Mammary epithelial cell (primary cell): ENCODE measurements at places on chromosomes 3 and 15.
A peak's percentile ranks its signal among the peaks of the same experiment; 100 is the strongest.

DNA sequence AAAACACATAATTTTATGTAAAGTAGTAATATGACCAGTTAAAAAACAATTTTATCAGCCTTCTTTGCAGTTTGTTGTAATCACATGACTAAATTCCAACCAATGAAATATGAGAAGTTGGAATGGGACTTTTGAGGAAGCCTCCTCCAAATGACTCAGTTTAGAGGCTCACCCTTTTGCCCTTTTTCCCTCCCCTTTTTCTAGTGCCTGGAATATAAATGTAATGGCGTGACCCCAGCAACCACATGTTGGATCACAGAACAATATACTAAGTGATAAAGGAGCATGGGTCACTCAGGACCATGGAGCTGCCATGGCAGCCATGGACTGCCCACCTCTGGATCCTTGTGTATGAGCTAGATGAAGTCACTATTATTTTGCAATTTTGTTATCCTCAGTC lies 48.8 kb upstream of the HEG1 start:
- no peak for DNase-seq

- DNase-seq = no peak
Measured at GRCh38 chr3:174110761-174111160, 713.2 kb downstream of the NLGN1 start.

- no peak for DNase-seq
Measured at GRCh38 chr15:65026756-65027155, 2.7 kb downstream of the MTFMT start.

GRCh38 chr15:58505581-58505980 lies 73.8 kb downstream of the LIPC start:
- no peak for DNase-seq

- DNase-seq = peak; percentile 48
Measured at GRCh38 chr3:28699283-28699682, 350.7 kb upstream of the AZI2 start.

GRCh38 chr3:17655743-17656142 lies 86.7 kb downstream of the TBC1D5 start:
- DNase-seq = no peak

DNA sequence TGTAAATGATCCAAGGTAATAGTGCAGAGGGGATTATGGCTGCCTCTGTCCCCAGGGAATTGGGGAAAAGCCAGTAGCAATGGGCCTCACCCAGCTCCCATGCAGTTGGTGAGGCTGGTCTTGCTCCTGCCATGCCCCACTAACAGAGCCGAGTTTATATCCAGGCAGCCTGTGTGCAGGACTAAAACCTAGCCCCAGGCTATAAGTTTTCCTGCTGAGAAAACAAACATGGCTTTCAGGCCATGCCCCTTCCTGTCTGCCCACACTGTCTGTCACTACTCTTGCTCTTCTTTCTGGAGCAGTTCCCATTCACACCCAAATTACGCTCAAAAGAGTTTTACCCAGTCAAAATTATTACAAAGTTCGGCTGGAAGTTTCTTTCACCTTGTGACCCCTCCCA lies 73.5 kb upstream of the SPATA16 start:
- DNase-seq = no peak

GRCh38 chr15:38053776-38054175 lies 119.3 kb downstream of the TMCO5A start:
- no peak for DNase-seq

- no peak for DNase-seq
Measured at GRCh38 chr3:104411757-104412156, 955.0 kb upstream of the ALCAM start.

- no peak for DNase-seq
Measured at GRCh38 chr15:48624700-48625099, 20.8 kb downstream of the FBN1 start.

DNA sequence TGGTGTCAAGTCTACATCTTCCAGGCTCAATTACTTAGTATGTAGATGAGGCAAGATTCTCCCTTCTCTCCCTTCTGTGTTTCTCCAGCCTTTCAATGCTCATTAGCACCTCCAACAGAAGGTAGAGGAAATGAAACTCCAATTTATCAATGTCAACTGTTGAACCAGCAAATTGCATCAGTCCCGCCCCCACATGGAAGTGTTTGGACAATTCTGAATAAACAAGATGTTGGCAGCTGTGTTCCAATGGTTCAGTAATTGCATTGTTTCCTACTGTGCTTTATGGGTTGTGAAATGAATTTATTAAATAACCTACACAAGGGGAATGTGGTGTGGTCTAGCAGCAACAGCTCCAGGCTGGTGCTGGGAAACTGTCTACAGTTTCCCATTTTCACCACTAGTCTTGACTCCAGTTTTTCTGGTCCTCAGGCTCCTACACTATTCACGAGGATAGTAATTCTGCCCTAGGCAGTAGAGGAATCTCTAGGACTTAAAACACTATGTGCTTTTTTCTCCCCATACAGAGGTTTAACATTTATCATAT lies 91.9 kb downstream of the MB21D2 start:
- peak; percentile 60 for DNase-seq

DNA sequence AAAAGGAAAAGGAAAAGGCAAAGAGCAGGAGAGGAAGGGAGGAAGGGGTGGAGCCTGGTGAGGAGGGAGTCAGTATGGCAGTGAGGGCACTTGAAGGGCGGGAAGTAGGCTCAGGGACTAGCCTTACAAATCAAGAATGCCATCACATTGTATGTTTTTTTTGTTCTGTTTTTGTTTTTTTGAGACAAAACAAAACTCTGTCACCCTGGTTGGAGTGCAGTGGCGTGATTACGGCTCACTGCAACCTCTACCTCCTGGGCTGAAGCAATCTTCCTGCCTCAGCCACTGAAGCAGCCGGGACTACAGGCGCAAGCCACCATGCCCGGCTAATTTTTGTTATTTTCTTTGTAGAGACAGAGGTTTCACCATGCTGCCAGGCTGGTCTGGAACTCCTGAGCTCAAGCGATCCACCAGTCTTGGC lies 10.5 kb upstream of the PIK3CB start:
- no peak for DNase-seq

DNA sequence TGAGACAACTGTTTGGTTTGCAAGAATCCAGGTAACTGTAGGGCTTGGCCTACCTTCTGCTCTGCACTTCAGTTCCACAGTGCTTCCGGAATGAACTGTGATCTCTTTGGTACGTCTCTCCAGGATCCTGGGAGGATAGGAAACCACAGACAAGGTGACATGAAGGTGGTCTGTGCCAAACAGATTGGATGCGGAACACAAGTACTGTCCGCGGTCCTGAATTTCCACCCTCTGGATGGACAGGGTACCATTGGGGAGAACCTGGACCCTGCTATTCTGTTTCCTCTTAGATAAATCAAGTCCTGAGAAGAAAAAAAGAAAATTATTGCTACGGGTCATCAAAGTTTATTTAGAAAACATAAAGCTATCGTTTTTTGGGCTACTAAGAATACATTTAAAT lies 17.3 kb downstream of the IGSF10 start:
- no peak for DNase-seq

GRCh38 chr15:43225201-43225949 lies 4.6 kb upstream of the EPB42 start:
- peak; percentile 58 for DNase-seq

DNA sequence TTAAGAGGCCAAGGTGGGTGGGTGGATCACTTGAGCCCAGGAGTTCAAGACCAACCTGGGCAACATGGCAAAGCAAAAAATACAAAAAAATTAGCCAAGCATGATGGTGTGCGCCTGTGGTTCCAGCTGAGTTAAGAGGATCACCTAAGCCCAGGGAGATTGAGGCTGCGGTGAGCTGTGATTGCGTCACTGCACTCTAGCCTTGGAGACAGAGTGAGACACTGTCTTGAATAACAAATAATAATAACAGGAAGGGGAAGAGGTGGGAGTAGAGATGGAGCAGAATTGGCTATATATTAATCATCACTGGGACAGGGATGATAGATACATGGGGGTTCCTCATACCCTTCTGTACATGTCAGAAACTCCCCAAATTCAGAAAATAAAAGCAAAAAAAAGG lies 23.8 kb upstream of the NMB start:
- peak; percentile 70 for DNase-seq

DNA sequence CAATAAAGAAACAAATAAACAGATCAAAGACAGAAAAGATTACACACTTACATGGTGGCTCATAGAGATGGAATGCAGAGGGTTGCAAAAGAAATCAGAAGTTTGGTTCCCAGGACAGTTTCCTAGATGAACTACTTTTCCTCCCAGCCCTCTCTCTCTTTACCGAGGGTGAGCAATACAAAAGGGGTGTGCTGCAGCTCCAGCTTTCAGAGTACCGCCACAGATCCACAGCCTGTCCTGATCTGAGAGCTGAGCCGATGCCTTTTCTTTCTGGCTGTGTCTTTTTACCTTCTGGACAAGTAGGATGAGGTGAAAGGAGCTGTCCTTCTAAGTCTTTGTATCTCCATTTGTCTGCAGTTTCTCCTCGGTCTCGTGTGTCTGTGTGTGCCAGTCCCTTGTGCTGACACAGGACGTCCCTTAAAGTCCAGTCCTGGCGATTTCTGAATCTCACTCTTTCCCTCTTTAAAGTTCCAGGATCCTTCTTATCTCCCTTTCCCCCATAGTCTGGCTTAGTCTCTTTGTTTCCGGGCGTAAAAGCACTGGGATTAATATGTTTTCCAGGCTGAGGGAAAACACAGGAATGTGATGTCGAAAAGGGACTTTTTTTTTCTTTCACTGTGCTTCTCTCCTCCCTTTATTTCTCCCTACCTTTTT lies 540 bp downstream of the CCDC80 start:
- no peak for DNase-seq

- DNase-seq = no peak
Measured at GRCh38 chr3:120820748-120821147, 78.2 kb downstream of the GTF2E1 start.
